ENCODE measurements at places on chromosomes 3 and 15.

DNA sequence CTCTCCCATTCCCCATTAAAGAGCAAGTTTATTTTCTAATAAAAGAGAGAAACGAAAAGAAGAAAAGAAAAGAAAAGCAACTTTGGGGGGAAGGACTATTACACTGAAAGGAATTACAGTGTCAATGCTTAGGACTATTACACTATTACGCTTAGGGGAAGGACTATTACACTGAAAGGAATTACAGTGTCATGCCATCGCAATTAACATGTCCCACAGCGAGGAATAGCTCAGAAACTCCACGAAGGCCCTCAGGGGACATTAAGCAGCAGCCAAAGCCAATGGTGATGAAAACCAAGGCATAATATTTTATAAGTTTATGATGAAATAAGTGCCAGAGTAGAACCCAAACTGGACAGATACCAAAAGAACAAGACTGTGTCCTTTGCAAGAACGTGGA is 22.1 kb upstream of the DET1 start:
- no peak for DNase-seq

DNA sequence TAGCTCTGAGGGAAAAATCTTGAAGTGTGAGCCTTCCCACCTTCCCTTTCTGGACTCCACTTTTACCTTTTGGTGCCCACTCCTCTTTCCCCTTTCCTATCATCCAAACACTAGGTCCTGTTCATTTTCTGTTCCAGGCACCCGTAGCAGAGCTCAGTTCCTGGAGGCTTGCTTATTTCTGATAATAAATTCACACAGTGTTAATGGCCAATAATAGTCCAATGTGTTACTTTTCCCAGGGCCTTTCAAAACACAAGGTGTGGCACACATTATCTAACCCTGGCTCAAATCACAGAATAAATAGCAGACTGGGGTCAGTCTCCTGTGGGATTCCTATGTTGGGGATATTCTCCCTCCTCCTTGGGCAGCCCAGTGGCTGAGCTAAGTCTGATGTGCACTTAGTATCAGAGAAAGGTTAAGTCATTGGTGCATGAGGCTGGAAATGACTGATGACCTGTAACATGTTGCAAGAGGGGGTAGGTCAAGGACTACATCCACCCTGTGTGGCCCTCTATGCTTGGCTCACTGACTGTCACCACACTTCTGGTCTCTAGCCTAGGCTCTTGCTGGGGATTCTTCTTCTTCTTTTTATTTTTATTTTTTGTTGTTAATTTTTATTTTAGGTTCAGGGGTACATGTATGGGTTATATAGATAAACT is 43.7 kb upstream of the ROPN1 start:
- DNase-seq = no peak

- DNase-seq = no peak
These were observed 114.4 kb downstream of the ANP32A start for GRCh38 chr15:68706256-68706655.

DNA sequence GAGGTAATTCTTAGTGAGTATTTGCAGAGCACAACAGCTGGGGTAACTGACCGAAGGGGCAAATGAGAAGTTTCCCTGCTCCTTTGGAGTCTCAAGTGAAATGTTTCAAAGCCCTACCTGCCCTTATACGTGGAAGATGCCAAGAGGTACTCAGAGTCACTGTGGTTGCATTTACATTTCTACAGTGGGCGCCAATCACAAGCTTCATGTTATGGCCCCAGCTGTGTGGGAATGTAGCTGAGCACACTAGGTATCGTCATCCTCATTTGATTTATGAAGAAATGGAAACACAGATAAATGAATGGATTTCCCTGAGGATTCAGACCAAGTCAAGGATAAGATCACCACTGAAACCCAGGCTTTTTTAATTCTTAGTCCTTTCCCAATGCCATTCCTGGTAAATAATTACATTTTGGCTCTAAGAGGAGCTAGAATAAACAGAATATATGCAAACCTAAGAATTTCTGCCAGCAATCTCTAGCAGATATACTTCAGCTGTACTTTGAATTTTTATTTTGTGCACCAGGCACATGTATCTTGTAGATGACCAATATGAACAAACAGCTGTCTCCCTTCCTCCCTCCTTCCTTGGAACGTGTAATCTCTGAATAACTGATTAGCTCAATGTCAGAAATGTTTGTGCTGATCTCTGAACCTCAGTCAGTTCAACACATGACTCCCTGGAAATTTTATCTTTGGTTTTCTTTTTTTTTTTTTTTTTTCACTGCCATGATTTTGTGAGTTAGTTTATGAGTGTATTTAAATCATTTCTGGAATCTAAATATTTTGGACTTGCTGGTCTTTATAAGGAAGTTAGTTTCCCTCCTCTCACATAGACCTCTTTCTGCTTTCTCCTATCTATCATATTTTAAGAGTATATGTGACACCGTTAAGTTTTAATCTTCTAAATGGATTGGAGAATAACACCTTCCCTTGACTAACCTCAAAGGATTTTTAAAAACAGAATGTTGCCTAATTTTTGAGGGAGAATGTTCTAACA is 69.2 kb downstream of the MAP2K5 start:
- no peak for DNase-seq

GRCh38 chr15:43287254-43287653 is 20.5 kb upstream of the TGM5 start:
- DNase-seq = no peak

DNA sequence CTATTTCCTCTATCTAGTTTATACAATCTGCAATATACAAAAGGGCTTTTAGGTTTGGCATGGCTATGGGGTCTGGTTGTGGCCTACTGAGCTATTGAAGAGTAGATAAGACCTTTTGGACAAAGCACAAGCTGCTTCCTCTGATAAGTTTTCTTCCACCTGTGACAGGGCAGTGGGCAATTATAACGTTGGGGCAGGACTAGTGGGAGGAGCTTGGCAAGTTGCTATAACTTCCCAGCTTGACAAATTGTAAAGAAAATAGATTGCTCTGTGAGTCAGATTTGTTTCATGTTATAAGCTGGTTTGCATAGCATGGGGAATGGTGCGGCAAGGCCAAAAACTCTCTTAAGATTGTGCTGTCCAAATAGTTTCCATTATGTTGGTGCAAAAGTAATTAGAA is 64.9 kb downstream of the SLC7A14 start:
- DNase-seq = no peak

DNA sequence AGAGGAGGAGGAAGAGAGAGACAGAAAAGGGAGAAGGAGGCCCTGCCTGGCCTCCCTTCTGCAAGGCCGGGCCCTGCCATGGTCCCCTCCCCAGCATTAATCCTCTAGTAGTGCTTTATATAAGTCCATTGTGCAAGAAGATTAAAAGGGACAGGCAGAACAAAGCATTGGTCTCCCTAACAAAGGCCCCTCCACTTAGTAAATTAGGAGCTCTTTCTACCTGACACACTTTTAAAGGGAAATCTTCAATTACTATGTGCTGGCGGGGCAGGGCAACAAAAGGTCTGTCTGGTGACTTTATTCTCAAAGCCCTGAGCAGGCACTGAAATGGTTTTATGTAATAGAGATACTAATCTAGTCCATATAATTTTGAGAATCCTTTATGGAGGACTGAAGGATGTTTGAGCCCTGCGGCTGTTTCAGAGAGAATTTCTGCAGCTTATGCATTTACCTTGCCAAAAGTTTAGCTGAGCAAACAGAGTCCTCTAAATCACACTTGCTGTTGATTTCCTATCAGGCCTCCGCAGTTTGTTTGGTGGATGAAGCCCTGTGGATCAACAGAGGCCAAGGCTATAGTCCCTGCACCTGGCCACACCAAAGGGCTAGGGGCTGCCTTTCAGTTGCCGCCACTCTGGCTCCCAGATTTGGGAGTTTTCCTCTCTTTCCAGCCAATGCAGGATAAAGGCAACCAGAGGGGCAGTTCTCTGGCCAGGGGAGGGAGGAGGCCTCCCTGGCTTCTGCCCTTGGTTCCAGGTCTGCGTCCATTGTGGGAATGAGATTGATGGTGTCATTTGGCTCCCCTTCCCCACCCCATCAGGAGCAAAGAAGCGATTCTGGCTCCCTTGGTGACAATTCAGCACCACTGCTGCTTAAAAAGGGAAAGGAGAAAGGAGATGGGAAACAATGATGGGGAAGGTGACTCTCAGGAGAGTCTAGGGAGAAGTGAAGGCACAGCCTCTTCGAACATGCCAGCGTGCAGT is 148.0 kb downstream of the MEGF11 start:
- DNase-seq = no peak

DNA sequence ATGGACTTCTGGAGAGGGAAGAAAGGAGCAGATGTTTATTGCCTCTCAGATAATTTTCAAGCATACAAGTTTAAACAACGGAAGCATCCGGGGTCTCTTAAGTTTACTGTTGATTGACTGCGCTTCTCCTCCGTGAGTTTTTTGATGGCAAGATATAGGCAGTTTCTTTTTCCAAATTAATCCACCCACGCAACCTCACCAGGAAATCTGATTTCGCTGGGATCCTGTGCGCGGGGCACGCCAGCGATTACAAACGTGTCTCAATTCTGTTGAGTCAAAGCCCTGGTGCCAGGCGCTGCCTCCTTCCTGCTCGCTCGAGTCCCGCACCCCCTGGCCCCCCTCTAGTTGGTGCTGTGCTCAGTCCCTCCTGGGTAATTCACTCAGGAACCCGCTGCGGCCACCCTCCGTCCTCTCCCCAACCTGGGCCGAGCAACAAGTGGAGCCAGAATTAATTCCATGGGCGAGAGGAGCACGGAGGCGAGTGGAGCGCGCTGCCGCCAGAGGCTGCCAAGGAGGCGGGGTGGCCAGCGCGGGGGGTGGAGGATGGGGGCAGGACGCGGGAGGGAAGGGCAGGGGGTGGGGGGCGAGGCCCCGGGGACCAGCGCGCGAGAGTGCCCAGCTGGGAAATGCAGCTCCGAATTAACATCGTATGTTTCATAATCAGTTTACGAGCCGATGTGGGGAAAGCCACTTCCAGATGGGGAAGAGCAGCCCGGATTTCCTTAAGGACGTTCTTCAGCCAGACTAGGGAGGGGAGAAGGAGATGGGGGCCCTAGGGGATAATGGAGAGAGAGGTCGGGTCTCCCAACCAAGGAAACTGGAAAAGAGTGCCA is 6.0 kb downstream of the WNT5A start:
- peak; percentile 42 for DNase-seq

DNA sequence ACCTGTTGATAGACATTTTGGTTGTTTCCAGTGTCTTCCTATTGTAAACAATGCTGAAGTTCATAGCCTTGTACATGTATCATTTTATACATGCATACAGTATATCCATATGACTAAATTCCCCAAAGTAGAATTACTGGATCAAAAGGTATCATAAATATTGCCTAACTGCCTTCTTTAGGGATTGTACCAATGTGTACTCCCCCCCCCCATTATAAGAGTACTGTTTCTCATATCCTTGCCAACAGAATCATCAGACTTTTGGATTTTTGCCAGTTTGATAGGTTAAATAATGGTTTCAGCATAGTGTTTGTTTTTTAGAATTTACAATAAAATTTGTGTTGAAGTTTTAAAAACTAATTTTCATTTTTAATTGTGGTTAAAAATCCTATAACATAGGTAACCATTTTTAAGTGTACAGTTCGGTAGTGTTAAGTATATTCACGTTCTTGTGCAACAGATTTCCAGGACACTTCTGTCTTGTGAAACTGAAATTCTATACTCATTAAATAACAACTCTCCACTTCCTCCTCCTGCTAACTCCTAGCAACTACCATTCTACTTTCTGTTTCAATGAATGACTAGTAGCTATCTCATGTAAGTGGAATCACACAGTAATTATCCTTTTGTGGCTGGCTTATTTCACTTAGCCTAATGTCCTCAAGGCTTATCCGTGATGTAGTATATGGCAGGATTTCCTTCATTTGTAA is 30.8 kb upstream of the MAP3K13 start:
- DNase-seq = no peak

DNA sequence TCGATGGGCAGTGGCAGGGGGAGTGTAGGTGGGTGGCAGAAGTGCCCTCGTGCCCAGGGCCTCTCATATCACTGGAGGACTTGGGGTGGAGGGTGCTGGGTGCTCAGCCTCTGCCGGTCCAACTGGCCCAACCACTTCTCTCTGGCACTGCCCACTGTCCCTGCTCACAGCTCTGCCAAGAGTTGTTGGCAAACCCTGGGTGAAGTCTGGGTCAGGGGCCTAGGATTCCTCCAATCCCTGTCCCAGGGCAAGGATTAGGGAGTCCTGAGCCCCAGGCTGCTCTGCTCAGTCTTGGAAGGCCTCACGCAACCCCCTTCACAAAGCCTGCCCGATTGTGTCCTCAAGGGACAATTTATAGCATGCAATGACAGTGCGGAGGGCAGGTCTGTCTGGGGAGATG is 5.2 kb upstream of the PRKCD start:
- DNase-seq = no peak

DNA sequence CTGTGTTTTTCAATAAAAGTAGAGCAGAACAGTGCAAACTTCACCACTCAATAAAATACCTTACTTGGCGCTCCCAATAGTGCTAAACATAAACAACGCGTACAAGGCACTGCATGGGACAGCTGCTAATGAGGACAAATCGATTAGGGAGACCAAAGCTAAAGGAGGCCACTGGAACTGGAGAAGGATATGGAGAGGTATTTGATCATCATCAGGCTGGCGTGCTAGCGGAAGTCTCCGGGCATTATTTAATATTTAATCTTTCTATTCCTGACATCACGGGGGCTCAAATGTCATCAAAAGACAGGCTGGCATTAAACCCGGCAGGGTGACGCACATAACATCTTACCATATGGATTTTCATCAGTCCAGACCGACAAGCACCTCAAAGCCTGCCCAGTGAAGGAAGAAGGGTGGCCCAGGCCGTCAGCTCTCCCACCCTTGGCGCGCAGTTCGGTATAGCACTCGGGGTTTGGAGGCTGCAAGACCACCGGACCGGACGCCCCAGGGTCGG is 604 bp downstream of the CCPG1 start:
- DNase-seq = no peak

DNA sequence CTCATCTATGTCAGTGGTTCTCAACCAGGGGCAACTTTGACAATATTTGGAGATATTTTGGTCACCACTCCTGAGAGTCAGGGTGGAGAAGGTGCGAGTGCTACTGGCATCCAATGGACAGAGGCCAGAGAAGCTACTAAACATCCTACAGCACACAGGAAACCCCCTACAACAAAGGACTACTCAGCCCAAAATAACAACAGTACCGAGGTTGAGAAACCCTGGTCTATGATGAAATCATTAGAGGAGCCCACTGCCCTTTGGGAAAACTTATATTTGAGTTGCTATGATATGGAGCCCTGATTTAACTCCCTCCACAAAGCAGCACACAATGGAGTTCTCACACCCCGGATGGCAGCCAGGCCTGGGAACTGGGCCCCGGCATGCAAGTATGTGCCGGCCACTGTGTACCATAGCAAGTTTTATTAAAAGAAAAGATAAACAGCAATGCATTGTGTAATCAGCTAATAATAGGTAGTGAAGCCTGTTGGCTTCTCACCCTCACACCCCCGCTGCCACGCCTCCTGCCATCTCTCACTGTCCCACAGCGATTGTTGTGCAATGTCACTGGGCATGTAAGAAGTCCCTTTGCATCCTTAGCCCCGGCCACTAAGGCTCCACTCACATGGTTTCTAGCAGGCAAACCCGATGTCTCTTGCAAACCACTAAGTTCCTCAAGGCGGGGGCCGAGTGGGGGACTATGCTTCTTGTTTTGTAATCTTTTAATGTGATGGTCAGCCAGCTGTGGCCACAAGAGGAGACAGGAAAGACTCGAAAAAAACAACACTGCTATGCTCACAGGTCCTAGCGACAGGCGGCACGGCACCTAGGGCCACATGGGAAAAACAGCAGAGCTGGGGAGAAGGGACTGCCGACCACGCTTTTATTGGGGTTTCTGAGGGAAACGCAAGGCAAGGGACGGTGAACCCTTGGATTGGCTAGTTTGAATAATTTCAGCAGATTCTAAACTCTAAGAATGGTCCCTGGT is 110.0 kb downstream of the AQP9 start:
- peak; percentile 50 for DNase-seq

GRCh38 chr3:34200576-34200975 is 402.1 kb downstream of the PDCD6IP start:
- no peak for DNase-seq
